ENCODE measurements at places on chromosomes 13 and 19. TPM values are rescaled to one million over a fixed set of nuclear protein-coding genes. Genes with fewer than 3 reads are reported as not detected.

The CAPNS1 gene
- 1,158 TPM for total RNA-seq

- DNase-seq = no peak
These were observed 15.1 kb downstream of the PLK5 start for GRCh38 chr19:1538978-1539377.

- DNase-seq = no peak
These were observed 133.3 kb downstream of the RNF17 start for GRCh38 chr13:24897293-24897692.

DNA sequence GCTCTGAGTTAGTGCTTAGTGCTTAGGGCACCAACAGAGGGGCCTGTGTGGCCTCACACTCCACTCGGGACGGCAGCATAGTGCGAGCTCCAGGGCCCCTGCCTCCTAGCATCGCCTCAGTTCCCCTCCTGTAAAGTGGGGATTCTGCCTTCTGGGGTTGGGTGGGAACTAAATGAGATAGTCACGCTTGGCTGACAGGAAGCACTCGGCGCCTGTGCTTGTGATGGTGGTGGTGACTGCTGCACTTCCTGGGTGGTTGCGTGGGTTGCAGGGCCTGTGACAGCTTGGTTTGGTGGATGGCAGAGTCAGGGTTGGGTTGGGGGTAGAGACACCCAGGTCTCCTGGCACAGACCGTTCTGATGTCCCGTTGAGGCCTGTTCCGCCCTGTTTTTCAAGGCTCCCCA lies 7.7 kb downstream of the PLEKHF1 start:
- no peak for DNase-seq

GRCh38 chr13:77537289-77537919 lies 1.9 kb downstream of the SCEL start:
- DNase-seq = no peak

DNA sequence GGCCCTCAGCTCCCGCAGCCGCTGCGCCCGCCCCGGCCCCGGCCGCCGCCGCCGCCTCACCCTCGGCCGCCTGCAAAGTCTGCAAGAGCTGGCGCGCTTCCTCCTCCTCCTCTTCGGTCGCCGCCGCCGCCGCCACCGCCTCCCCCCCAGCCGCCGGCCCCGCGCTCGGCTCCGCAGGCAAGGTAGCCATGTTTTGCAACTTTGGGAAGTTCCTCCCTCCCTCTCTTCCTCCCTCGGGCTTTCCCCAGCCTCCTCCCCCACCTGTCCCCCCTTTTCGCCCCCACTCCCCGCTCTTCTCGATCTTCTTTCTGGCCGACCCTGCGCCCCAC lies 433 bp downstream of the SIX5 start:
- no peak for DNase-seq

- DNase-seq = no peak
These were observed 47.4 kb upstream of the PCDH9 start for GRCh38 chr13:67277581-67277980.
